ENCODE measurements at places on chromosomes 12 and 14.

GRCh38 chr14:105891631-105892452 is 365.5 kb downstream of the TMEM121 start:
- no peak for DNase-seq

DNA sequence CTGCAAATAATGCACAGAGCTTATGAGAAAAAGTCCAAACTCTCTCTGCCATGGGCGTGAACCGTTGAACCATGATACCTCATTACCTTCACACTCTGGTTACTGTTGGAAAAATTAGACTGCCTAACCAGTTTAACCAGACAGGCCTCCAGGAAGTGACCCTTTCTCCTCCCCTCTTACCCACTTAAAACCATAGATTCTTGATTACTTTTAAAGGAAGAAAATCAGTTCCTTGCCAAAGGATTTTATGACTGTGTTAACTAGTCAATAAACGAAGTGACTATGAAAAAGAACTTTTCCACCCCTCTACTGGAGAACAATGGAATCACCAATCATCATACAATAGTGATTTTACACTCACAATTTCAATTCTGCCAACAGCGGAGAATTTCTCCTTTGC is 254.0 kb upstream of the ATP2B1 start:
- DNase-seq = no peak

DNA sequence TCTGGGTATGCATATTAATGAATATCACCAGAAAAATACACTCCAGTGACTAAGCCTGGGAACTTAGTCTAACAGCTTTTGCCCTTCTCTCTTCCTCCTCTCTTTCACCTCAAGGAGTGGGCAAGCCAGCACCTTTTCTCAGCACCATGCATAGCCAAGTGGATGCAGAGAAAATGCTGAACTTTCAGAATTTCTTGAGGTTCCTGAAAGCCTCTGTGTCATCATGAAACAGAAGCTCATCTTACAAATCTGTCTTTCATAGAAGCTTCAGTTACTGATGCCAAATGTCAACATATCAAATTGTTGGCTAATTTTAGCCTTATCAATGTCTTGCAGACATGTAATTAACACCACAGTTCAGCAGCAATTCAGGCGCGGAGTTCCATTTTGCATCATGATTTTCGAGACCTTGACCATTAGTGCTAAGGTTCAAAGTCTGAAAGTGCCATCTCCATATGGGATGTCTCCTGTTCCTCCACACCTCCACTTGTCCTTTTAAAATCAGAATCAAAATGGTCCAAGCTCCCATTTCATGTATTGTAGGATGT is 51.1 kb upstream of the RPH3A start:
- no peak for DNase-seq

- DNase-seq = no peak
Observed at GRCh38 chr12:121448771-121449315, 48.9 kb downstream of the RNF34 start.

DNA sequence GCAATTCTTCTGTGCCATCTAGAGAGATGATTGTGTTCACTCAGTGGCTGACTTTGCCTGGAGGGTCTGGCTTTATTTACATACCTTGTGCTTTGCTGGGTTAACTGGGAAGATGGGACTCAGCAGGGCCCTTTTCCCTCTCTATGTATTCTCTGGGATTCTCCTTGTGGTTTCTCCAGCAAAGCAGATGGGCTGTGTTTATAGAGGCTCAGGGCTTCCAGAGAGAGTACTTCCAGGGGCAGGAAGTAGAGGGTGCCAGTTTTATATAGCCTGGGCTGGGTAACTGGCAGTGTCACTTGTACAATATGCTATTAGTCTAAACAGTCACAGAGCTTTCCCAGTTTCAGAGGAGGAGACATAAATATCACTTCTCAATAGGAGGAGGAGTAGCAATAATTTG is 509.9 kb downstream of the DIO2 start:
- no peak for DNase-seq

GRCh38 chr14:23670481-23670880 is 34.3 kb downstream of the DHRS2 start:
- DNase-seq = no peak

Measured in kidney capillary endothelial cell (primary cell).